Liver (tissue), 10 donors: ENCODE measurements at places on chromosomes 13 and 19.

GRCh38 chr13:83184819-83185218, 697.5 kb downstream of the SLITRK1 start:
- no peak for DNase-seq

GRCh38 chr19:29277102-29277501, 64.2 kb upstream of the UQCRFS1 start:
- no peak for DNase-seq

- DNase-seq = no peak
These were observed 45.8 kb downstream of the VWA8 start for GRCh38 chr13:41915081-41915480.

DNA sequence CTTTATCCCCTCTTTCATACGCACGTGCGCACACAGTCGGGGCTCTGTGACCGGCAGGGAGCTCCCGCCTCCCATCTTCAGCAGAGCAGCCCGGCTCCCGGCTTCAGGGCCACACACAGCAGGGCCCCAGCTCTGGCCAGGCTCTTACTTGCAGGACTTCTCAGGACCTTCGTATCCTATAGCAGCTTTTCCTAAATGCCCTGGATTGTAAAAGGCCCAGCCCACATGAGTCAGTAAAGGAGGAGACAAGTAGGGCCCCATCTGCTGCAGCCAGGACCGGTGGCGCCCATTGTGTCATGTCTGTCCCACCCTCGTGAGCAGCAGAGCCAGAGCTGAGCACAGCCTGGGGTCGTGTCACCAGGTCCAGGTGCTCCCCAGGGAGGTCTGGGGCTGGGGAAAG, 107.6 kb upstream of the VSTM2B start:
- no peak for DNase-seq

DNA sequence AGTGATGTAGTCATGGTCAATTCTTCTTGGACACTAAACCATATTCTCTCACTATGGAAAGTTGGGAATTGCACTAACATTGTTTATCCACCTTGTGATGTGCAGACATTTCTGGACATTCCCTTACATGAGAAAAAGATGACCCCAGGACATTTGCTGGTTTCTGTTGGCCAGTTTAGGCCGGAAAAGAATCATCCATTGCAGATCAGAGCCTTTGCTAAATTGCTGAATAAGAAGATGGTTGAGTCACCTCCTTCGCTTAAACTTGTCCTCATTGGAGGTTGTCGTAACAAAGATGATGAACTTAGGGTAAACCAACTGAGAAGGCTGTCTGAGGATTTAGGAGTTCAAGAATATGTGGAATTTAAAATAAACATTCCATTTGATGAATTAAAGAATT, at the start of gene UTP14C:
Gene UTP14C (plus strand): TSS at position 211 of the 400 bp plus-strand sequence. CDS start 4,114 bp downstream, outside the sequence.
- no peak for DNase-seq

- no peak for DNase-seq
These were observed 4.9 kb downstream of the CALM3 start for GRCh38 chr19:46606019-46606418.

DNA sequence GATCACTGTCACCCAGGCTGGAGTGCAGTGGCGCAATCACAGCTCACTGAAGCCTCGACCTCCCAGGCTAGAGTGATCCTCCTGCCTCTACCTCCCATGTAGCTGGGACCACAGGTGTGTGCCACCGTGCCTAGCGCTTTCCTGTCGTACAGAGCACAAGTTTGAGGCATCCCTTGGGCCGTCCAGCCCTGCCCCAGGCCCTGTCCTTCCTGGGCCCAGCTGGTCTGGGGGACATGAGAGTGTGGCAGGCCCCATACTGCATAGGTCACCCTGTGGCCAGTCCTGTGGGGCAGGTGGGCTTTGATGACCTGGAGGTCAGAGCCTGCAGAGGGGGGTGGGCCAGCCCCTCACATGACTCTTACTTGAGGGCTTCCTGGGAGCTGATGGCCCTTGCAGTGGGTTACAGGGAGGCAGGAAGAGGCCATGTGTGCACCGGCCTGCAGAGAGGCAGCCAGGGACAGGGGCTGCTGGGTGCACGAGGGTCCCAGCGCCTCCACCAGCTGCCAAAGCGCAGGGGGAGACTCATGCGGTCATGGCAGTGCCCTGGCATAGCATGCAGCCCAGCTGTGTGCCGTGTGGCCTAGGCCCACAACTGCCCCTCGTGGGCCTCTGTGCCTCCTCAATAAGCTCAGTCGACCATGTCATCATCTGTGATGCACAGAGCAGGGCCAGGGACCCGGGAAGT, 61.4 kb downstream of the KDM4B start:
- DNase-seq = no peak

GRCh38 chr19:54024660-54025059, 33.2 kb downstream of the CACNG6 start:
- DNase-seq = no peak

DNA sequence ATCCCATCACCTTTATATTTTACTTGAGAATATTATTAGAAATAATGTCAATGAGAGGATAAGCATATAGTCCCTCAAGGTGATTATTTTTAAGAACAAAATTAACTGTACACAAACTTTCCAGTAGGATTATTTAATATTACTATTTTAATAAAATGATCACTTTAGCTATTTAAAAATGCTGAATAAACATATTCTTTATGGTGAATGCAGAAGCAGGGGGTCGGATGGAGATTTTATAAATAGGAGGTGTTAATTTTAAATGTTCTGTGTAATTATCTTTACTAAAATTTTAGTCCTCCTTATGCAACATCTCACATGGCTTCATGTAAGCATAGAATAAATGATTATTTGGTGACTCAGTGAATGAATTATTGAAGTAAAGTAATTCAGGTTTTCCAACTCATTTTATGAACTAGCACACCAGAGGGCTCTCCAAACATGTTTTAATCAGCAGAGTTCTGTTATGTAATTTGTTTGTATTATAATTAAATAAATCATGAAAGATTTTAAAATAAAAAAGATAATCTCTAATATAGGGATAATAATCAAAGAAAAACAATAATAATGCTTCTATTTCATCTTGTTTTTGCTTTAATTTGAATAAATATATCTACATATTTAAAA, 1635.2 kb downstream of the EFNB2 start:
- DNase-seq = no peak

DNA sequence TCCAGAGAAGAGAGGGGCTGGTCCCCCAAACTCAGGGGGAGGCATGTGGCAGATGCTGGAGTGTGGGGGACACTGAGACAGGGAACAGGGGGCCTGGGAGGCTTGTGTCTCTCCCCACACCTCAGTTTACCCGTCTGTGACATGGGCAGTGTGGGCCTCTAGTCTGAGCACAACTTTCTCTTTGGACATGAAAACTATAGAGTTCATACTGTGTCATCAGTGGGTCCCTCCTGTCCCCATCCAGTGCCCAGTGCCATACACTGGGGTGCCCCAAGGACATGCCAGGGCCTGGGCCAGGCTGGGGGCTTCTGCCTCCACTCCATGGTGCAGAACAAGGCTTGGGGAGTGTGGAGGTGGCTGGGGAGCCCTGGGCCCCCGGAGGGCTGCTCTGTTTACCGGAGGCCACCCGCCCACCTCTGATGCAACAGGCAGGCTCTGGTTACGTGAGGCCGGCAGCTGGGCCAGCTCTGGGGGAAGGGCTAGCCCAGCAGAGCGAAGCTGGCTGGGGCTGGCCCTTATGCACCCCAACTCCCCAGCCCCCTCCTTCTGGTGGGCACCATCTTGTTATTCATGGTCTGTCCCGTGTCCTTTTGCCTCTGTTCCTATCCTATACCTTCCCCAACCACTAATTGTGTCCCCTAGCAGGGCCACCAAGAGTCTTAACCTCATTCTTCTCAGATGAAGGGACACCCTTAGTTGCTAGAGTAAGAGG, 1.9 kb upstream of the MEF2B start:
- peak; percentile 57 for DNase-seq

GRCh38 chr13:29754473-29754806, 96.0 kb downstream of the UBL3 start:
- no peak for DNase-seq
